A549 treated with AZD2906 at 1 μM for 4 hours (cell line): ENCODE measurements at places on chromosomes 2 and 18. TPM values are rescaled to one million over a fixed set of nuclear protein-coding genes. Genes with fewer than 3 reads are reported as not detected.

The TYMS gene
- 159 to 169 TPM (median 165 TPM) in 5 replicates for total RNA-seq

The RND3 gene
- 39.6 to 49.5 TPM (median 45.9 TPM) in 5 replicates for total RNA-seq

The TDRD15 gene
- not detected in 5 replicates for total RNA-seq

The RPS27A gene
- total RNA-seq = 2,627 to 2,940 TPM (median 2,670 TPM) in 5 replicates

The SCYGR4 gene
- total RNA-seq = not detected in 5 replicates

The DES gene
- 0.14 to 0.69 TPM (median 0.27 TPM) in 5 replicates for total RNA-seq

The FOXI3 gene
- 0.05 to 0.06 TPM (median 0.05 TPM) in 4 of 5 replicates, not detected in the other for total RNA-seq

The PLB1 gene
- 1.6 to 2.4 TPM (median 1.9 TPM) in 5 replicates for total RNA-seq

The CRACDL gene
- 3.4 to 4.6 TPM (median 3.7 TPM) in 5 replicates for total RNA-seq

The SLC9A2 gene
- total RNA-seq = 2.9 to 3.0 TPM (median 3.0 TPM) in 5 replicates

The LAMA1 gene
- total RNA-seq = 0.06 to 0.16 TPM (median 0.09 TPM) in 5 replicates

The TTC21B gene
- 2.8 to 6.0 TPM (median 3.9 TPM) in 5 replicates for total RNA-seq

The GPR75 gene
- total RNA-seq = 1.2 to 2.0 TPM (median 1.6 TPM) in 5 replicates

The SMYD5 gene
- 49.3 to 56.8 TPM (median 54.0 TPM) in 5 replicates for total RNA-seq

The RUFY4 gene
- 0.08 TPM in 1 of 5 replicates, not detected in the others for total RNA-seq

The DNAH7 gene
- total RNA-seq = 0.66 to 1.6 TPM (median 0.91 TPM) in 5 replicates

The GLB1L gene
- total RNA-seq = 5.7 to 6.4 TPM (median 5.8 TPM) in 5 replicates

The CCDC74B gene
- 4.2 to 6.8 TPM (median 6.2 TPM) in 5 replicates for total RNA-seq
